ENCODE measurements at places on chromosomes 16 and 17.

- peak; percentile 27 for DNase-seq
Observed at GRCh38 chr16:3874242-3874641, 6.3 kb downstream of the CREBBP start.

DNA sequence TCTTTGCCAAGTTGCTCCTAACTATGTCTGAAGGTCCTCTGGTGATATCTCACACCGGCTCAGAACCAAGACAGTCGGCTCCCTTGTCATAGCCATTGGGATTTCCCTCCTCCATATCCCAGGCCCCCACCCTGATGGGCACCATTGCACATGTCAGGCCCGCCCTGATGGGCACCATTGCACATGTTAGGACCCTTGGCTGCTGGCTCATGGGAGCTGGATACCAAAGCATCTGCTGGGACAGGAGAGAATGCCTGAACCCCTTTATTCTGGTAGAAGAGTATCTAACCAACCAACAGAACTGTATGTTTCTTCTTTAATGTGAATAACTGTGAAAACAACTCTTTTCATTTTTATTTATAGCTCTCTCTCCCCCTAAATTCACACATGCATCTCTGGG, 454.5 kb upstream of the HSBP1 start:
- DNase-seq: no peak

- peak; percentile 52 for DNase-seq
Observed at GRCh38 chr17:48997827-48998586, 822 bp downstream of the IGF2BP1 start.

DNA sequence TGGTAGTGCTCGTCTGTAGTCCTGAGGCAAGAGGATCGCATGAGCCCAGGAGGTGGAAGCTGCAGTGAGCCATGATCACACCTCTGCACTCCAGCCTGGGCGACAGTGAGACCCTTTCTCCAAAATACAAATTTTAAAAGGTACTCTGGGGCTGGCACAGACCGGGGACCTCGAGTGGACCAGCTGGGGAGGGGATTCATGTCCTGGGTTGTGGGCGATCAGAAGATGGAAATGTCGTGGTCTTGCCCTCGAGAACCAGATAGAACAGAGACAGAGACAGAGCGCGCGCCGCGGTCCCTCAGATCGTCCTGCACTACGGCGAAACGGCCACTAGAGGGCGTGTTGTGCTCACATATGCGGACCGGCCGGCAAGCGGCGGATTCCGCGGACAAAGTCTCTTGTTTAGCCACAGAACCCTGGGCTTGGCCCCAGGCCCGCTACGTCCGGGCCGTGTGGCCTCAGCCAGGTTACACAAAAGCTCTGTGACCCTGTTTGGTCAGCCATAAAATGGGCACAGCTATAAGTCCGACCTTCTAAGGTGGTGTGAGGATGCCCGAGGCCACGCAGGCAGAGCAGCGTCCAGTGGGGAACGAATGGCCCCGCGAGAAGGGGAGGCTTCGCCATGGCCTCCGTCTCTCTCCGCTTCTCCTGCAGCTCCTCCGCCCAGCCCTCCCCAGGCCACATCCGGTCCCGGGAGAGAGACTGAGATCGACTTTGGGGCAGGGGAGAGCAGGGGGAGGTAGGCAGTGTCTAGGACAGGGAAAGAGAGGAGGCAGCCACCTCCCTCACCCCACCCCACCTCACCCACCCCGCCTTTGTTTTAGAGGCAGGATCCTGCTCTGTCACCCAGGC, 14.6 kb upstream of the SBK1 start:
- peak; percentile 87 for DNase-seq

DNA sequence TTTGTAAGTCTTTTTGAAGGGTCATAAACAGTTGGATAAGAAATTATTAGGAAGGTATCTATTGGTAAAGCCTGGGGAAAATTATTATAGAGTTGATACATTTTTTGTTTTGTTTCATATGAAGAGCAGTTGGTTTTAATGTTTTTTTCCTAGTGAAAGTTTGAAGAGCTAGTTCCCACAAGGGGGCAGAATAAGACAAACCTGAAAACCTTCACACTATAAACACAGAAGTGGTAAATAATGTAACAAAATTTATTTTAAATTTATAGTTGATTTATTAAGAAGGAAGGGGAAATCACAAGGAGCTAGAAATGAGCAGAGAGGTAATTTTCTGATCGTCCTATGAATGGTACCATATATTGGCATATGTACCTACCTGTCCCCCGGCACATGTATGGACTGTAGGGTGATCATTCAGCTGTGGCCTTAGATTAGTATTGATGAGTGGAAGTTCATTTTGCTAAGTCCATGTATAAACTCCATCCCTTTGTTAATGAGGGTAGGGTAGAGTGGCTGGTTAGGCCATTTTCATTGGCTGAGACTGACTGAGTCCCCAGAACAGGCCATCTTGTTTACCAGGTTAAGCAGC, 116.3 kb downstream of the TANC2 start:
- DNase-seq: peak; percentile 26

GRCh38 chr16:84925092-84925772, 86.1 kb downstream of the ZDHHC7 start:
- peak; percentile 50 for DNase-seq

- DNase-seq: no peak
Observed at GRCh38 chr17:50908860-50909764, 43.0 kb upstream of the TOB1 start.

- no peak for DNase-seq
Observed at GRCh38 chr16:71670537-71670936, 44.6 kb downstream of the MARVELD3 start.

- no peak for DNase-seq
Observed at GRCh38 chr16:78474762-78475161, 375.3 kb downstream of the WWOX start.

DNA sequence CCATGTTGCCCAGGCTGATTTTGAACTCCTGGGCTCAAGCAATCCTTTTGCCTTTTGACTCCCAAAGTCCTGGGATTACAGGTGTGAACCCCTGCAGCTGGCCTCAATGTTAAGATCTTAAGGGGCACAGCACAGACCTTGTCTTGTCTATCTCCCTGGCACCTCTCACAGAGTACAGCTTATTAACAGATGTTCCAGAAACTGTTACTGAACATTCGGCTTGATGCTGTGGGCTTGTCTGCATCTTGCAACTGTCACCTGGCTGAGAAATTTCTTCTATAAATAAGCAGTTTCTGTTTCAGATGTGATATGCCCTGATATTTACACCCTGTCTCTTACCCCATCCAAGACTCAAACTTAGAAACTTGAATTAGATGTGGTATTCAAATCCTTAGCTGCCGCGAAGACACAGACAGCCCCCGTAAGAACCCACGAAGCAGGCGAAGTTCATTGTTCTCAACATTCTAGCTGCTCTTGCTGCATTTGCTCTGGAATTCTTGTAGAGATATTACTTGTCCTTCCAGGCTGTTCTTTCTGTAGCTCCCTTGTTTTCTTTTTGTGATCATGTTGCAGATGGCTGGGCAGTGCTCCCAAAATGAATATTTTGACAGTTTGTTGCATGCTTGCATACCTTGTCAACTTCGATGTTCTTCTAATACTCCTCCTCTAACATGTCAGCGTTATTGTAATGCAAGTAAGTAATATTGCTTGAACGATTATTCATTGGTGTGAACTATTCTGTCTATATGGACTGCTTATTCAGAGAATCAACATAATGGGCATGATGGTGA, at the start of gene TNFRSF17:
Gene TNFRSF17, plus strand, starts transcription at position 450 of the 791 bp plus-strand sequence. Its CDS starts 115 bp downstream, at position 565.
- no peak for DNase-seq

GRCh38 chr16:13997526-13997925, 73.6 kb upstream of the MRTFB start:
- DNase-seq: no peak

All from NCI-H524 (cell line).